ENCODE measurements at places on chromosomes 7 and 10. TPM values are rescaled to one million over a fixed set of nuclear protein-coding genes. Genes with fewer than 3 reads are reported as not detected.

GRCh38 chr10:126387041-126387921 is 996 bp downstream of the ADAM12 start:
- peak; percentile 58 for DNase-seq

GRCh38 chr10:35691522-35692236 is 49.6 kb upstream of the FZD8 start:
- DNase-seq, result no peak

Gene DNMBP
- 16.9 TPM for total RNA-seq

GRCh38 chr7:2317556-2318293 is 3.5 kb upstream of the SNX8 start:
- no peak for DNase-seq

GRCh38 chr10:110646417-110647135 is 2.4 kb downstream of the RBM20 start:
- DNase-seq, result no peak

GRCh38 chr10:122894261-122894944 is 15.0 kb upstream of the FAM24B start:
- no peak for DNase-seq

DNA sequence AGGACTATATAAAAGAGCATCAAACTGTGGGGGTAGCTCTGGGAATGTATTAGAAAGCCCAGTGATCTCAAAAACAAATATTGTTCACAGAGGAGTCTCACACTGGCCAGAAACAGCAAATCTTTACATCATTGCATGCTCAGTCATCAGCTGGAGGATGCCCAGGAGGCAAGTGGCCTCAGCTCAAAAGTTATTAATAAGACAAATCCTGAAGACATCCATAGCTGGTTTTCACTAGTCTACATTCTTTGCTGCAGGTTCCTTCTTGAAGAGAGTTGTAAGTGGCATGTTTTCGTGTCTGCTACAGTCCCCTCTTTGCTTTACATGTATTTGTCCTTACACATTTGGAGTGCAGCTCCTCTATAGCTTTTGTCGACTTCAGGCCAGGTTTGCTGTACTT is 8.6 kb upstream of the CCDC7 start:
- no peak for DNase-seq

- DNase-seq, result no peak
Measured at GRCh38 chr10:56537984-56538383, 176.9 kb upstream of the ZWINT start.

Gene CLDN3
- total RNA-seq, result not detected

GRCh38 chr10:123446449-123447156 is 219.6 kb upstream of the GPR26 start:
- DNase-seq, result no peak

- no peak for DNase-seq
Measured at GRCh38 chr10:61929555-61929954, 28.1 kb downstream of the ARID5B start.

Gene SUN3
- not detected for total RNA-seq

- peak; percentile 54 for DNase-seq
Measured at GRCh38 chr7:1920266-1920681, 250.2 kb downstream of the ELFN1 start.

Gene TIMM23B
- 21.1 TPM for total RNA-seq

Gene PRPS1L1
- not detected for total RNA-seq

GRCh38 chr7:158145370-158145769 is 442.3 kb downstream of the PTPRN2 start:
- no peak for DNase-seq

DNA sequence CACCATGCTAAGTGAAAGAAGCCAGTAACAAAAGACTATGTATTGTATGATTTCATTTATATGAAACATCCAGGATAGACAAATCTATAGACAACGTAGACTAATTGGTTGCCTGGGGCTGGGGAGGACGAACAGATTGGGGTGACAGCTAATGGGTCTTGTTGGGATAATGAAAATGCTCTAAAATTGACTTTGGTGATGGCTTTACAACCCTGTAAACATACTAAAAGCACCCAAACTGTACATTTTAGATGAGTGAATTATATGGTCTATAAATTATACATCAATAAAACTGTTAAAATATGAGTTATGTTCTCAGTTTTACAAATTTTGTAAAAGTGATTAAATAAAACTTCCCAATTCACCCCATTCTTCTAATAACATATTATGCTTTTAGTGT is 261.5 kb downstream of the ELMO1 start:
- DNase-seq, result no peak

Gene BAMBI
- total RNA-seq, result 2.9 TPM

Gene ZNF273
- total RNA-seq, result 2.9 TPM

Gene PRKAR1B
- 1.4 TPM for total RNA-seq

- DNase-seq, result no peak
Measured at GRCh38 chr10:32207544-32207943, 139.4 kb downstream of the EPC1 start.

DNA sequence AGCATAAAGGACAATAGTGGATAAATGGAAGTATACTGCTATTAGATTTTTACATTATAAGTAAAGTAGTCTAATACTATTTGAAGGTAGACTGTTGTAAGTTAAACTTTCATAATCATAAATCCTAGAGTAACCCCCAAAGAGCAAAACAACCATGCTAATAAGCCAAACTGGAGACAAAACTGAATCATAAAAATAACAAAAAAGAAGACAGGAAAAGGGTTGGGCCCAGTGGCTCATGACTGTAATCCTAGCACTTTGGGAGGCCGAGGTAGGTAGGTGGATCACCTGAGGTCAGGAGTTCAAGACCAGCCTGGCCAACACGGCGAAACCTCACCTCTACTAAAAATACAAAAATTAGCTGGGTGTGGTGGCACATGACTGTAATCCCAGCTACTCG is 9.7 kb downstream of the CACUL1 start:
- no peak for DNase-seq

All from psoas muscle (tissue), 8 donors.